ENCODE measurements at places on chromosomes 5 and 9.

DNA sequence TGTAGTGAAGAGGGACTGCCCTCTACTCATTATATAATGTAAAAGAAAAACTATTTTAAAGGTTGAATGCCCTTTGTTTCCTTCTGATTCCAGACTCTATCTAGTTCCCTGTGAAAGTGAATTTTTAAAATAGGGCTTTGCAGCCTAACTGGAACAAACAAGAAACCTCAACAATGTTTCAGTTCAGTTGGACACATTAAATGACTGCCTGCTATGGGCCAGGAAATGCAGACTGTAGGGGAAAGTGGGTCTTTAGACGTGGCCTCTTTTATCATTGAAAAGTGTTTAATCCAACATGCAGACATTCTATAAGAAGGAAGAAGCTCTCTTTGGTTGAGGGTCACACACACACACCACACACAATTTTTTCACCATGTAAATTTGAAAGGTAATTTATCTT, 289.1 kb downstream of the ICE1 start:
- no peak for DNase-seq

DNA sequence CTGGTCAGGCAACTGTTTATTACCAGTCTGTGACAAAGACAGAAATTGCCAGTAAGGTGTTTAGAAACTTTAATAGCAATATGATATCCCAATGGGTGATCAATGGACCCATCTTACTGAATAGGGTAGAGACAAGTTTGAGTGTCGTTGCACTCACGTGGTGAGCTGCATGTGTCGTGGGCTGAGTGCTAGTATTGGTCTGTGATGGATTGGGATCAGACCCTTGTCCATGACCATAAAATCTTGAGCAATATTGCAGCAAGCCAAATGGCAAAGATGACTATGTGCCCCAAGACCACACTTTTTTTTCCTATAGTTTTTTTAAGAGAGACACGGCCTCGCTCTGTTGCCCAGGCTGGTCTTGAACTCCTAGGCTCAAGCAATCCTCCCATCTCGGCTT, 114.5 kb downstream of the PALM2AKAP2 start:
- DNase-seq, result no peak

- no peak for DNase-seq
Observed at GRCh38 chr9:123763910-123764588, 165.9 kb downstream of the DENND1A start.

- no peak for DNase-seq
Observed at GRCh38 chr5:68612972-68613371, 397.4 kb downstream of the PIK3R1 start.

DNA sequence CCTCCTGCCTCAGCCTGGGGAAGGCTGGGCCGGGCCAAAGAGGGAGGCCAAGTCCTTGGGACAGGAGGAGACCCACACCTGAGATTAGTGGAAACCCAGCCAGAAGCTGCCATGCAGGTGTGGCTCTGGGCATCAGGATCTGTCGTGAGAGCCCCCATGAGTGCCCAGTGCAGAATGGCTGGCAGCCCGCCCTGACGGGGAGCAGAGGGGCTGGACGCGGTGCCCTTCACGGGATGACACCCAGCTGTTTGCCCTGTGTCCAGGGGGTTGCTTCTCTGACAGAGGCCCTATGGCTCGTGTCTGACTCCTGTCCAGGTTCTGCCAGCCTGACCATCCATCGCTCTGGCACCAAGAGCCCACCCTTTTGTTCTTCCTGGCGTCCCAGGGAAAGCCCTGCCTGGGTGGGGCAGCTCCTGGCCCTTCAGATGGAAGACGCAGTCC, 8.5 kb downstream of the DIPK1B start:
- DNase-seq, result no peak

GRCh38 chr9:137812356-137813023, 65.1 kb upstream of the CACNA1B start:
- no peak for DNase-seq

DNA sequence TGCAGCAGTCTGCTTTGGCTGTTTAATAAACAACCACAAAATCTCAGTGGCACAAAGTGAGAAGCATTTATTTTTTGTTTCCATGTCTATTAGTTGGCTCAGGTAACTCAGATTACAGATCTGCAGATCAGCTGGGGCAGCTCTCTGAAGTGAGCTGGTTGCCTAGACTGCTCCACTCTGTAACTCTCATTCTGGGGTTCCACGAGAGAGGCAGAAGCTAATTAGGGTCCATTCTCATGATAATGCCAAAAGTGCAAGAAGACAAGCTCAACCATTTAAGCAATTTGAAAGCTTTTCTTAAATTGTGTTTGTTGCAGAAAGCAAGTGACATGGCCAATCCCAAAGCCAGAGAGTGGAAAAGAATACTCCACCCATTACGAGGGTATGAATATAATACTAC, 13.2 kb downstream of the MEIKIN start:
- DNase-seq, result no peak

DNA sequence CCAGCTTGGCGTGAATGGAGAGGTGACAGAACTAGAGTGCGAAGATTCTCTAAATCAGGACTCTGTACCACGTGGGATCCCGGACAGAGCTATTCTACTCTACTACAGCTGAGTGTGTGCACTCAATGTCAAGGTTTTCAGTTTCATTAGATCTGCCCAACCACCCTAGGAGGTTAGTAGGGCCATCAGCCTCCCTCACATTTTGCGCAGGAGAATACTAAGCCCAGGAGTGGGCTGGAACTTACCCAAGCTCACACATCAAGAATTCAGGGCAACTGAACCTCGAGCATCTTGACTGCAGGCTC, 68.3 kb upstream of the TBC1D2 start:
- no peak for DNase-seq

DNA sequence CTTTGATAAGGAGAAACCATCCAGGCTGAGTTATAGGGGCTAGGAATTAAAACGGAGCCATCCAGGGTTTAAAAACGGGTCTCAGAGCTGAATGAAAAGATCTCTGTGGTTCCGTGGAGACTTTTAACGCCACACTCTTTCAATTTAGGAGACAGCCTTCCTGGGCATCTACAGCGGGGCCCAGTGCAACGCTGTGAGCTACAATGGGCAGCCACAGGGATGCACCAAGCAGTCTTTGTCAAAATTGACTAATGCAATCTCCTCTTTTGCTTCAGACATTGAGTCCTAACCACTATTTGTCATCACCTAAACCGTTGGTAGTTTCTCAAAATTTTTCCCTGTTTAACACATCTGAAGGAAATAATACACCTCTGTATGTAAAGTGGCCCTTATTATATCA, 96.6 kb upstream of the ABCA1 start:
- DNase-seq, result no peak

- no peak for DNase-seq
Observed at GRCh38 chr5:173831196-173831914, 56.8 kb upstream of the CPEB4 start.

DNA sequence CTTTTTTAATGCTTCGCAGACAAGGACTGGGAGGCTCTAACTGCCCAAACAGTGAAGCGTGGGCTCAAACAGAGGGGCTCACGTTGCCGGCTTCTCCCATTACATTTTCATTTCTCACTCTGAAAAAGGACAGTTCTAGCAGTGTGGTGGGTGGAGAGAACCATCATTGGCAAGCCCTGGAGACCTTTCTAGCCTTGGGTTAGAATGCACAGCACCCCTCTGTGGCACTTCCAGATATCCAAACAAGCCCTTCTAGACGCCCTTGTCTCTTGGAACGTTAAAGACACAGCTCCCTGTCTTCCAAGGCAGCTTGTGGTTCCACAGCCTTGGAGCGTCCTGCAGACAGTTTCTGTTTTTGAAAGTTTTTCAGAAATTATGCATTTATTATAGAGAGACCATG, 52.1 kb downstream of the MVB12B start:
- DNase-seq, result peak; percentile 1

GRCh38 chr9:127697575-127697974, 9.2 kb upstream of the CFAP157 start:
- DNase-seq, result no peak

- DNase-seq, result no peak
Observed at GRCh38 chr5:333945-334344, 12.4 kb downstream of the AHRR start.

GRCh38 chr5:168537176-168537575, 8.1 kb downstream of the FBLL1 start:
- no peak for DNase-seq

DNA sequence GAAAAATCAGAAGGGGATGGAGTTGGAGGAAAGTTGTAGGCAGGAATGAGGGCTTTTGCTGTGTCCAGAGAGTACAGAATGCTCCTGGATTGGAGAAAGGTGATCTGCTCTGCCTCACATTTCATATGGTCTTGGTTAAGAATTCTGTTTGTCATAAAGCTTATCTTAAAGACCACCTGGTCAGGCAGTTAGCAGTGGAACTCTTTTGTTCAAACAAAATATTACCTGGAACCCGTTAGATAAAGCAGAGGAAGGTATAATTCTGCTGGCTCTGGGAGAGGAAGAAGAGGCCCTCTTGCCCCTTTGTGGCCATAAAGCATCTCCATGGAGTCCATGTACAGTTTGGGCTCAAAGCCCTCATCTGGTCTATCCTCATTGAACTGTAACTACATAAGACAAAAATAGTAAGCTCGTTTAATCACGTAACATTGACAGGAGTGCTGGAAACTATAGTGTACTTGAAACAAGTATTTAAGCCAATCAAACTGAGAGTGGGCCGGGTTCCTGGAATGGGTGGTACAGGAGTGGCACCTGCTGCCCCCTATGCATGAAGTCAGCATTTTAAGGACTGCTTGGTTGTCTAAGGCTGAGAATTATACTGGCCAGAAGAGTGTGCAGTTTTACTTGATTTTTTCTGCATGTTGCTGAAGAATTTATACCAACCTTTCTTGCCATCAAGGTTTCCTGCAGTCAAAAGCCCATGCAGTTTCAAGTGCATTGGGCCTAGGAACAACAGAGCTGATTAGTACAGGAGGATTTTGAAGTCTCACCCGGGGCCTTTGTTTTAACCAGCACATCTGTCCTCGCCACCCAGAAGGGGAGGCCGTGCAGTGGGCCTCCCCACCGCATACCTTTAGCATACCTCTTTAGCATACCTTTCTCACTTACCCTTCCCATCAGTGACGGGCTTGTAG, 39.9 kb downstream of the STXBP1 start:
- DNase-seq, result no peak

GRCh38 chr5:170289121-170289520, 8.5 kb downstream of the LCP2 start:
- no peak for DNase-seq

GRCh38 chr9:97500263-97500662, 1.2 kb upstream of the TMOD1 start:
- DNase-seq, result no peak

- no peak for DNase-seq
Observed at GRCh38 chr9:26357803-26358344, 534.7 kb downstream of the CAAP1 start.

DNA sequence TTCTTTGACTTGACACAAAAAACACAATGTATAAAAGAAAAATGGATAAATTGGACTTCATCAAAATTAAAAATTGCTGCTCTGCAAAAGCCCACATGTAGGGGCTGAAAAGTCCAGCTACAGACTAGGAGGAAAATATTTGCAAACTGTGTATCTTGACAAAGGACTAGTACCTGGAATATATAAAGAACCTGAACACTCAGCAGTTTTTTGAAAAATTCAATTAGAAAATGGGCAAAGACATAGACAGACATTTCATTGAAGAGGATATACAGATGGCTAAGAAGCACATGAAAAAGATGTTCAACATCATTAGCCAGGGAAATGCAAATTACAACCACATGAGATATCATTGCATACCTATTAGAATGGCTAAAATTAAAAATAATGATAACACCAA, 18.5 kb upstream of the TAL2 start:
- no peak for DNase-seq

- DNase-seq, result no peak
Observed at GRCh38 chr9:37042421-37042820, 8.4 kb upstream of the PAX5 start.

DNA sequence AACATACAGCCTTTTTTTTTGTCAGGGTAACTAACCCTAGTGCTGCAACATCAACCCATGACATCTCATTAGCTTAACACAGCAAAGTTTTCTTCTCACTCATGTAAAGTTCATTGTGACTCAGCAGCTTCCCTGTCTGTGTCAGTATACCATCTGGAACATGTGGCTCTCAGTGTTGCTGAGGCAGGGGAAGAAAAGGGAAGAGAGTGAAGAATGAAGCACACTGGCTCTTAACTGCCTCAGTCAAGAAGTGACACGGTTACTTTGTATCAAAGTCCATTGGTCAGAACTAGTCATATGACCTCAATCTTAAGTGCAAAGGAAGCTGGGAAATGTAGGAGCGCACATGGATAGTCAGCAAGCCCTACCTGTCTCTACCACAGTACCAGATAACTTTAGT, 185.0 kb upstream of the ELL2 start:
- no peak for DNase-seq

GRCh38 chr5:79173626-79174025, 62.0 kb downstream of the BHMT start:
- no peak for DNase-seq

DNA sequence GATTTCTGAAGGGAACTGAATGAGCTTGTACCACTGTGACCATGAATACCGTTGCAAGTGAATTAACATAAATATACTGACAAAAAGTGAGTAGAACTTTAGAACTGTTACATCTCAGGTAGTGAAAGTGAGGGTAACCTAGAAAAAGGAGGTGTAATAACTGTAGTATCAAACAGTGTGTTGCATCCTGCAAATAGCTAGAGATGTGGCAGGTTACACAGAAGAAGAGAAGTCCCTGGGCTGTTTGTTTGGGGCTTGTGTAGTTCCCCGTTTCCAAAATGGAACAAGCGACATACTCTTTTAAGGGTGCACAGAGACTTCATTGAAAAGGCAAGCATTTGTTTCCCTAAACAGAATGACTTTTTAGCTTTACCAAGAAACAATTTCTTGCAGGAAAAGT, 214.8 kb downstream of the NR3C1 start:
- DNase-seq, result no peak

- DNase-seq, result no peak
Observed at GRCh38 chr9:16526380-16526779, 344.1 kb downstream of the BNC2 start.

- no peak for DNase-seq
Observed at GRCh38 chr5:83177803-83178202, 100.5 kb downstream of the XRCC4 start.

DNA sequence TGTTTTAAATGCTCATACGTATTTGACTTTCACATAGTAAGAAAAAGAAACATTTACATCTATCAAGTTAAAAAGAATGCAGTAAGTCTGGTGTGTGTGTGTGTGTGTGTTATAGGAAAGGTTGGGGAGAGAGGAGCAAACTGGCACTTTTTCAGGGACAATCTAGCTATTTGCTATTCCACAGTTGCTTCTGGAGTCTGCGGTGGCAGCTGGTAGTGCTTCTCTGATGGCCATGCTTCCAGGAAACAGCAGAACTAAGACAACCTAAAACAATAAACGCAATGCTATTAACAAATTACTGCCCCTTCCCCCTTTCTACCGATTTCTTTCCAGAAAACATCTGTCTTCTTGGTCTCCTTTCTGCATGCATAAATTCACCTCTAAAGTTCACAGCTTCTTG, 70.0 kb upstream of the CDH10 start:
- no peak for DNase-seq
